ENCODE measurements at places on chromosomes 16 and 17.

DNA sequence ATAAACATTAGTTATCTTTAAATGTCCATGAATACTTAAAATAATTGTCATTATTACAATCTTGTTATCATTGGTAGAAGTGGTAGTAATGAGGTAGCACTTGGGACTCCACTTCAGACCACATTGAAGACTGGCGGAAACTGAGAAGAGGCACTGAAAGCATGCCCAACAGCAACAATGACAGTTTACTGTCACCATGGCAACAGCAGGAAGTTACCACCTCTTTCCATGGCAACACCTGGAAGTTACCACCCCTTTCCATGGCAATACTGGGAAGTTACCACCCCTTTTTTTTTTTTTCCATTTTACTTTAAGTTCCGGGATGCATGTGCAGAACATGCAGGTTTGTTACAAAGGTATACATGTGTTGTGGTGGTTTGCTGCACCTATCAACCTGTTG is 494.9 kb upstream of the RBFOX1 start:
- DNase-seq: no peak

GRCh38 chr17:17567631-17568030 is 23.9 kb downstream of the PEMT start:
- no peak for DNase-seq

GRCh38 chr17:57050306-57050705 is 34.7 kb upstream of the AKAP1 start:
- no peak for DNase-seq

DNA sequence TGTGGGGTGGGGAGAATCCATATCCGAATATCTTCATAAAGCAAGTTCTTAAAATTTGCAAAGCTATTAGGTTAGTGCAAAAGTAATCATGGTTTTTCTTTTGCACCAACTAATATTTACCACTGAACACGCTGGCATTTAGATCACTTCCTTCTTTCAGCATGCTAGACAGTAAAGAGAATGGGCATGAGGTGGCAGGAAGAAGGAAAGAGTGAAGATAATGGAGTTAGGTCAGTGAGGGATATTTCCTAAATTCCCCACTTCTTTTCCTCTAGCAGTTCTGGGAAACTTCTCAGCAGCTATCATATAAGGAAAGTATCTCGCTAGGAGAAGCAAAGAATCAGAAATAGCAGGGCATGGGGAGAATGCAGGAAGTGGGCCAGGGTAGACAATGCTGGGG is 39.0 kb downstream of the SLC6A4 start:
- DNase-seq: no peak

DNA sequence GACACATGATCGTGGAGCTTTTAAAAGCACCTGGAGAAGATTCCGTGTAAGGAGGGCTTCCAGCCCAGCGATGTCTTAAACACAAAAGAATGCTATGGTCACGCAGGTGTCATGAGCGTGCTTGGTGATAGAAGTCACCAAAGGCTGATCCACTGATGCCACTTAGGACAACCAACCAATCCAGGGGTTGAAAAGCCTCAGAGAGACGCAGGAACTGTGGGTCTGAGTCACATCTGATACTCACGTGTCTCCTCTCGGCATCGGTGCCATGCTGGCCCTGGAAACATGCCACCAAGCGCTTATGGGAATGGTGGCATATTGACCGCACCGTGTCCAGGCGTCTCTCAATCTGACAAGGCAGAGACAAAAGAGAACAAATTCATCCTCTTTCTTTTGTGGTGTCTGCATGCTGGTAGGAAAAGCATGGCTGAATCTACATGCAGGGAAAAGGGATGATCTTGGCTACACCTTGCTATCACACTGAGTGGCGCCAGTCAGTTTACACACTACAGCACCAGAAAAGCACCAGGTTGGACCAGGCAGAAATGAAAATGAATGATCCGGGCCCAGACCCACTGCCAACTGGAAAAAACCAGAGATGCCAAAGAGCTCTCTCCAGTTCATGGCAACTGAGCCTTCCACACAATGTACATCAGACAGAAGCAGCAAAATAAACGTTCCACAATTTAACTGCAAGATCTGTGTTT is 38.0 kb downstream of the ARHGAP17 start:
- DNase-seq: no peak

DNA sequence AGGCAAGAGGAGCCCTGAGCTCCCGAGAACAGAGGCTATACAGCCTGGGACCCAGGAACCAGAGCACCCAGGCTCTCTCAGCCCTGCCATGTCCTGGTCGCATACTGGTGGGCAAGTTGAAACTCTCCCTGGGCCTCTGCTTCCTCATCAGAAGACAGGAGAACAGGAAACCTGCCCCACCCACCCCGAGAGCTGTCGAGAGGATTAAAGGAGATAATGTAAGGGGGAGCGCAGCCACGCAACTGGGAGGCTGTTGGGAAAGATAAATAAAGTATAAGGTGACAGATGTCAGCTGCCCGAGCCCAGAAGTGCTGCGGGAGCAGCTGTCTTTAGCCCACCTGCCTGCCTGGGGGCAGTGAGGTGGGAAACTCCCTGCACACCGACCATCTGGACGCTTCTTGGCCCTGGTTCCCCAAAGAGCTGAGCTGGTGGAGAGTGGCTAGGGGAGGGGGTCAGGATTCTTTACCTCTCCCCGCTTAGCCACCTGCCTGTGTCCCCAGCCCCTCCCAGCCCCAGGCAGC is 6.8 kb downstream of the KIF19 start:
- no peak for DNase-seq

DNA sequence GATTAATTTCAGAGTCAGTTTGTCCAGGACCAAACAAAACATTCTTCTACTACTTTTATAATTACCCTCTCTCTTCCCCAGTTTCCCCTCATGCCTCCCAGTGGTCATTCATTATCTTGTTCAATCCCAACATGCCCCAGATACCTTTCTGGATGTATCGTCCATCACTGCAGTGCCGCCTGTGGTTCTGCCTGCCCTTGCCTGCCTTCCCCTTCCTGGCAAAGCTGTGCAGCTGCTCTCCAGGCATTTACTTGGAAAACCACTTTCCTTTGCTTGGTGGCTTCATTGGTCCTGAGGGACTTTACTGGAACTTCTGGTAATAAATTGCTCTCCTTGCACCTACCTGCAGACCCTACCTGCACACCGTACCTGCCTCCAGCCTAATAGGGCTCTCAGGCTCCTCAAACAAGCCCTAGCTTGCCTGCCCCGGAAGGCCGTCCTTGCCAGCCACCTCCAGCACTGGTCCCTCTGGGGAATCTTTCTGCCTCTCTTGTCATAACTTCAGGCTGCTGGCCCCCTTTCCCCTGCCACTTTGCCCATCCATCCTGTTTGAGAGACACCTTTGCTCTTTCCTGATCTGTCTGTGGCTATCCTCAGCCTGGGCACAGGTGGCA is 19.5 kb upstream of the MSI2 start:
- no peak for DNase-seq
